ENCODE measurements at places on chromosomes 7 and 10.
A peak's percentile ranks its signal among the peaks of the same experiment; 100 is the strongest.

DNA sequence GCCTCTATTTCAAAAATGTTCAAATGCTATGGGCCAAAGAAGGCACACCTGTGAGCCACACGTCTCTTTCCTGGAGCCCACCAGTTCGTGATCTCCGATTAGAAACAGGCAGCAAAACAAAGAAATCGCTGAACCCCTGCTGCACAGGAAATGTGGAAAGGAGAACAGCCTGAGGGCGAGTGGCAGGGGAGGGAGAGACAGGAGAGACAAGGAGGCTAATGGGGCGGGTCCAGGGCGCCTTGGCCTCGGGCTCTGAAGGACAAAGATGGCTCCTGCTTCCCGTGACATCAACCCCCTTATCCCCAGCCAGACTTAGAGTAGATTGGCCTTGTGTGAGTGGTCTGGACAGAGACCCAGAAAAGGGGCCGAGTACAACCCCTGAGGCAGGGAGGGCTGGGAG, 62.4 kb upstream of the DOCK1 start:
- H3K36me3 ChIP-seq, result no peaks in the 10 kb centered on the region
- H3K27ac ChIP-seq, result no peak overlapping the region
- DNase-seq, result no peak
- H3K27me3 ChIP-seq, result no peaks in the 10 kb centered on the region

DNA sequence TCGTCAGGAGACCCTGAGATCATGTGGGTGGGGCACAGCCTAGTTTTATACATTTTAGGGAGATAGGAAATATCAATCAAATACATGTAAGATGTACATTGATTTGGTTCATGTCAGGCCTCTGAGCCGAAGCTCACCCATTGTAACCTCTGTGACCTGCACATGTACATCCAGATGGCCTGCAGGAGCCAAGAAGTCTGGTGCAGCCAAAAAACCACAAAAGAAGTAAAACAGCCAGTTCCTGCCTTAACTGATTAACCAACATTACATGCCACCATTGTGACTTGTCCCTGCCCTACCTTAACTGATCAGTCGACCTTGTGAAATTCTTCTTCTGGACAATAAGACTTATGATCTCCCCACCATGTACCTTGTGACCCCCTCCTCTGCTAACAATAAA, 16.0 kb upstream of the LRRC61 start:
- no peak overlapping the region for H3K4me3 ChIP-seq
- no peaks in the 10 kb centered on the region for H3K4me1 ChIP-seq
- DNase-seq, result no peak
- peaks cover 4% of the 10 kb centered on the region for H3K27me3 ChIP-seq
- no peak overlapping the region for H3K27ac ChIP-seq

DNA sequence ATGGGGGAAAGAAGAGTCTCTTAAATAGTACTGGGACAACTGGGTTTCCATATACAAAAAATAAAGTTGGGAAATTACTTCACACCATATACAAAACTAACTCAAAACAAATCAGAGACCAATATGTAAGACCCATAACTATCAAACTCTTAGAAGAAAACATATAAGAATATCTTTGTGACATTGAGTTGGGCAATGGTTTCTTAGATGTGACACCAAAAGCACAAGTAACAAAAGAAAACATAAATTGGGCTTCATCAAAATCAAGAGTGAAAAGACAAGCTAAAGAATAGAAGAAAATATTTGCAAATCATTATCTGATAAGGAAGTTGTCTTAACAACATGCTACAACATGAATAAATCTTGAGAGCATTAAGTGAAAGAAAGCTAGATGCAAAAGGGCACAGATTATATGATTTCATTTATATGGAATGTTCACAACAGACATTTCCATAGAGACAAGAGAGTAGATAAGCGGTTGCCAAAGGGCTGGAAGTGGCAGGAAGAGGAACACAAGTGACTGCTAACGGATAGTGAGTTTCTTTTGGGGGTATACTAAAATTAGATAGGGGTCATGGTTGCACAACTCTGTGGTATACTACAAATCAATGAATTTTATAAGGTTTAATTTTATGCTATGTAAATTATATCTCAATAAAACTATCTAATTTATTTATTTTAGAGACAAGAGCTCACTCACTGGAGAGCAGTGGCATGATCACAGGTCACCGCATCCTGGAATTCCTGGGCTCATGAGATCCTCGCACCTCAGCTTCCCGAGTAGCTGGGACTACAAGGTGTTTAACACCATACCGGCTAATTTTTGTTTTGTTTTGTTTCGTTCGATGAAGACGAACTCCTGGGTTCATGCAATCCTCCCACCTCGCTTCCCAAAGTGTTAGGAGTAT, 35.4 kb downstream of the JMJD1C start:
- H3K36me3 ChIP-seq, result peaks cover 14% of the 10 kb centered on the region
- peaks cover 27% of the 10 kb centered on the region for H3K4me1 ChIP-seq
- DNase-seq, result no peak
- H3K4me3 ChIP-seq, result no peak overlapping the region

- no peaks in the 10 kb centered on the region for H3K36me3 ChIP-seq
- no peak overlapping the region for H3K27ac ChIP-seq
- no peaks in the 10 kb centered on the region for H3K4me1 ChIP-seq
- no peak overlapping the region for H3K4me3 ChIP-seq
Measured at GRCh38 chr10:113665806-113666354, 2.0 kb upstream of the NRAP start.

DNA sequence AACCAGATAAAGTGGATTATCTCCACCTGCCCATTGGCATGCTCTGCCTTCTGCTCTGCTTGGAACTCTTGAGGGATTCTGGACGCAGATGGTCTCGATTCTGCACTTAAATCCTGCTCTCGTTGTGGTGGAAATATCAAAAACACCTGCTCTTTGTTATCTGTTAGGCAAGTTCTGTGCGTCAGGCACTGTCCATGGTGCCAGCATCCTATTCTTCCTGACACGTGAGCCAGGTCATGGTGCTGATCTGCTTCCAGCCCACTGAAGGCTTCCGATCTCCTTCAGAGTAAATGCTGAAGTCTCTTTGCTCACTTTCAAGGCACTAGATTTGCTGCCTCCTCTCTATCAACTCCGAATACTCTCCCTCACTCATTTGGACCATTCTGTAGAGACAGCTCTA, 505.6 kb downstream of the HTR7 start:
- no peaks in the 10 kb centered on the region for H3K4me1 ChIP-seq
- H3K27ac ChIP-seq, result no peak overlapping the region
- H3K4me3 ChIP-seq, result no peak overlapping the region
- no peaks in the 10 kb centered on the region for H3K27me3 ChIP-seq

GRCh38 chr10:124898471-124898870, 43.5 kb upstream of the ZRANB1 start:
- H3K4me3 ChIP-seq, result no peak overlapping the region
- H3K36me3 ChIP-seq, result no peaks in the 10 kb centered on the region
- H3K27me3 ChIP-seq, result no peaks in the 10 kb centered on the region
- H3K4me1 ChIP-seq, result peaks cover 26% of the 10 kb centered on the region

DNA sequence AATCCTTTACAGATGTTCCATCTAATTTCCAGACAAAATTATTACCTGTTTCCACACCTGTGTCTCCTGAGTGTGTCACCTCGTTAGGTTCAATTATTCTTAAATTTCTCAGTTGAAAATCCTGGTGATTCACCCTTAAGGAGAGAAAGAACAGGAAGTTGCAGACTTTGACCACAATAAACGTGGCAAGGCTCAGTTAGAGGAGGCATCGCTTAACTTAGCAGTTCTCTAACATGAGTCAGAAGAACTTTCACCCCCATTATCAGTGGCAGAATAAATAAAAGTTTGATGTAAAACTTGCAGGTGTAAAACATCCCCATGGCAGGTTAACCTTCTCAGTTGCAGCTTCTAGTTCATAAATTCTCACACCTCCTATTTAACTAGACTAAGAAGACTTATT, 8.3 kb downstream of the XPNPEP1 start:
- H3K4me3 ChIP-seq, result no peak overlapping the region
- peaks cover 13% of the 10 kb centered on the region for H3K36me3 ChIP-seq
- peak overlapping the region; percentile 50 for H3K27ac ChIP-seq
- H3K4me1 ChIP-seq, result peaks cover 18% of the 10 kb centered on the region
- DNase-seq, result no peak
